Suppressor macrophage treated with lipopolysaccharide for 4 hours (primary cell): ENCODE measurements at places on chromosomes 5 and 9.

DNA sequence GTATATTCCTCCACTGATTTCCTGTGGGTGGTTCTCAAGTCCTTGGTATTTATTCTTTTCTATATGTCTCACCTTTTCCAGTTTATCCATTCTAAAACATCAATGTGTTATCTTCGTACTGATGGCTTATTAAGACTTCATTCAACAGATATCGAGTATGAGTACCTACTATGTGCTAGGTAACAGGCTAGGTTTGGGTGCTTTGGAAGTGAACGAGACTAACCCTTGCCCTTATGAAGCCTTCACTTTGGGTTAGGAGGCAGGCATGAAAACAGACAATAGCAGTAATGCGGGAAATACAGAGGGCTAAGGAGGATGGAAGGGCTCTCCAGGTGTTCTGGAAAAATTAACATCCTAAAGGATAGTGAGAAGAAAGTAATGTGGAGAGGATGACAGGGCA, 53.4 kb downstream of the AQP7 start:
- no peak for DNase-seq

GRCh38 chr5:170614720-170615119, 110.9 kb downstream of the KCNIP1 start:
- DNase-seq, result no peak

GRCh38 chr9:8366161-8366926, 566.8 kb upstream of the DMAC1 start:
- peak; percentile 36 for DNase-seq

- DNase-seq, result no peak
Observed at GRCh38 chr9:91137391-91137790, 224.3 kb downstream of the AUH start.

GRCh38 chr9:110224583-110224982, 16.6 kb upstream of the C9orf152 start:
- DNase-seq, result no peak

GRCh38 chr9:92659601-92660000, 10.3 kb downstream of the IPPK start:
- DNase-seq, result no peak

DNA sequence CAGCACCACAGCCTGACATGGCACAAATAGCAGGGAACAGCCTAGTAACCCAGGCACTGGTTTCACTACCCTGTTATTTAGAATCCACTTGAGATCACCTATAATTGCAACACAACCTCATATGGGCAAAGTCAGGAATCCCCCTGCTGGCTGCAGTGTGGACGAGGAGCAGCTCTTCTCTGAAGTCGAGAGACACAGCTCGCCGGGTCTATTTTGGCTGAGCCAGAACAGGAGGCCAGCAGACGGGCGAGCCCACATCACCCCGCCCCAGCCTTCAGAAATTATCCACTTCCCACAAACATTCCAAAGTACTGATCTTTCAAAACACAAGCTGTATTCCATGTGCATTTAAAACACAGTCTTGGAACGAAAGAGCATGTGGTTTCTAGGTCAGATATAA, 179.0 kb downstream of the ROR2 start:
- DNase-seq, result peak; percentile 46

GRCh38 chr5:178371362-178372111, 138.9 kb upstream of the PHYKPL start:
- no peak for DNase-seq

DNA sequence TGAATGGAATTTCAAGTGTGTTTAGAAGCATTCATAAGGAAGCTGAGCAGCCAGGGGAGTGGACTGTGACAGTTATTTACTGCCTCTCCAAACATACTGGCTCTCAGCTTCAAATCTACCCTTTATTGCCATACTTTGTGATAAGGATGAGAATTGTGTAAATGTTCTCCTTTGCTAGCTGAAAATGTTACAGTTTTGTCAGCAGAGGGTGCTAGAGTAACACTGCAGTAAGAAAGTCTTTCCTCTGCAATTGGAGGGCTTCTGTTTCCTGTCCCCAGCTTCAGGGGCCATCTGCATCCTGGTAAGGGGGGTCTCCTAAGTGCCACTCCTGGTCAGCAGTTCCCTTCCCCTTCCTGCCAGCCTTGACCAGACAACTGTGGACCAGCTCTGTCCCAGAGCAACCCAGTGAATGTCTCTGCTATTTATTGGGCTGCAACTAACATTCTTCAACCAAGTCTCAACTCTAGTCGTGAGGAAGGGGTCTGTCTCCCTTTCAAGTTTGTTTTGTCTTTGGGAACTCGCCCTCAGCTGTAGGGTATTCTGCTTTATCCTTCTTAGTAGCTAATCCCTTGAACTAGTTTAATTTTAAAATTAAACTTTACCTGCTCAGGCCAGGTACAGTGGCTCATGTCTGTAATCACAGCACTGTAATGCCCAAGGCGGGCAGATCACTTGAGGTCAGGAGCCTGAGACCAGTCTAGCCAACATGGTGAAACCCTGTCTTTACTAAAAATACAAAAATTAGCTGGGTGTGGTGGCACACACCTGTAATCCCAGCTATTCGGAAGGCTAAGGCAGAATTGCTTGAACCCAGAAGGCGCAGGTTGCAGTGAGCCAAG, 45.3 kb downstream of the RAPGEF6 start:
- peak; percentile 48 for DNase-seq

- no peak for DNase-seq
Observed at GRCh38 chr5:633501-633955, 21.4 kb downstream of the CEP72 start.

- no peak for DNase-seq
Observed at GRCh38 chr5:13944560-13945199, at the start of gene DNAH5. DNAH5 (minus strand) TSS chr5:13944688; CDS start chr5:13944438, 250 bp downstream.

DNA sequence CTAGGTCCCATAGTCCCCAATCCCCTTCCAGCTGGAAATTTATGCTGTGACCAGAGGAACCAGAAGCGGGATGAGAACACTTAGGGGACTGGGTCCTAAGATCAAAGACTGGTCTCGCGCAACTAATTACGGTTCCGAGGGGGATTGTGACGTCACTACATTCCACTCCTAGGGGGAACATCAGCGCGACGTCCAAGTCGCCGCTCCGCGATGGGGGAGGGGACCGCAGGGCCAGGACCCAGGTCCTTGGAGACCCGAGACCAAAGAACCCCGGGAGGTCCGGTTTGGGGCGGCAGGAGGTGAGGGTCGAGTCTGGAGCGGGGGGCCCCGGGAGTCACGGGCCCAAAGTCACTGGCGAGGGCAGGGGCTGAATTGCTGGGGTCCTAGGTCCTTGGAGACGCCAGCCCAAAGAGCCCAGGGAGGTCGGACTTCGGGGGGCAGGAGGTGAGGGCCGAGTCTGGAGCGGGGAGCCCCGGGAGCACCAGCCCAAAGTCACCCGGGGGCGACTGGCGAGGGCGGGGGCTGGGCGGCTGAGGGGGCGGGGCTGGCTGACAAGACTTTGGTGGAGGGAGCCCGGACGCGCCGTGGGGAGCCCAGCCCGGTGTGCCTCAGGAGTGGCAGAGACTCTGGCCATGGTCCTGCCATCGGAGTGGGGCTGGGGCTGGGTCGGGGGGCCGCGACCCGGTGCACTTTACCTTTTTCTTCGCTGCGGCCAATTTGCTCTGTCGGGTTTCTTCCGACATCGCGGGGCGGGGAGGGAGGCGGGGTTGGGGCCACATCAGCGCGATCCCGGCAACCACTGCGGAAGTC, at the start of gene GOLGA2:
TSS of gene GOLGA2 (minus strand) at position 810 of the 810 bp plus-strand sequence. CDS start at position 779, 31 bp downstream.
- peak; percentile 20 for DNase-seq

GRCh38 chr9:84857211-84857610, 187.7 kb downstream of the NTRK2 start:
- no peak for DNase-seq

DNA sequence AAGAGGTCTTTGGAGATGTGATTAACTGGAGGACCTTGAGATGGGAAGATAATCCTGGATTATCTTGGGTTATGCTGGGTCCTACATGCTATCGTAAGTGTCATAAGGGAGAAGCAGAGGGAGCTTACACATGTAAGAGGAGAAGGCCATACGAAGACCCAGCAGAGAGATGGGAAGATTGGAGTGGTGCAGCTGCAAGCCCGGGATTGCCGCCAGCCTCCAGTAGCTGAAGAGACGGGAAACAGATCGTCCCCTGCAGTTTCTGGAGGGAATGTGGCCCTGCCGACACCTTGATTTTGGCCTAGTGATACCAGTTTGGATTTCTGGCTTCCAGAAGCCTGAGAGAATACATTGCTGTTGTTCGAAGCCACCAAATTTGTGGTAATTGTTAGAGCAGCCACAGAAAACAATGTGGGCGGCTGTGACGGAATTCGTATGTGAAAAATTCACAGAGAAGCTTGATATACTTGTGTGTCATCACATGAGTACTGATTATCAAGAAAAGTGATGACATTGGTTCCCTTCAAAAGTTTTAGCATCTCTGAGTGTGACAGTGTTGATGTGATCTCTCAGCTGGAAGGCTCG, 86.9 kb downstream of the CYFIP2 start:
- no peak for DNase-seq

DNA sequence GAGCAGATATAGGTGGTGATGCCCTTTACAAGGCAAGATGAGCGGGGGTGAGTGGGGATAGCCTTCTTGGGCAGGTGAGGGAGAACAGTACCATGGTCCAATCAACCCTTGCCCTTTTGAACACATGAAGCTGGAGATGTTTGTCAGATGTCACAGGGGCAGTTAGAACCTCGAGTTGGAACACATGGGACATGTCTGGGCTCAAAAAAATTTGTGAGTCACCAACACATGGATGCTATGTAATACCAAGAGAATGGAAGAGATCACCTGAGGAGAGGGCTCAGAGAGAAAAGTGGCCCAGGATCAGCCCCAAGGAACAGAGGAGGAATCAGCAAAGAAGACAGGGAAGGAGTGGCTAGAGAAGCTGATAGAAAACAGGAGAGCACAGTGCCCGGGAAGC, 4.7 kb downstream of the PHYKPL start:
- no peak for DNase-seq

GRCh38 chr5:53368966-53369605, 111.3 kb upstream of the FST start:
- no peak for DNase-seq

DNA sequence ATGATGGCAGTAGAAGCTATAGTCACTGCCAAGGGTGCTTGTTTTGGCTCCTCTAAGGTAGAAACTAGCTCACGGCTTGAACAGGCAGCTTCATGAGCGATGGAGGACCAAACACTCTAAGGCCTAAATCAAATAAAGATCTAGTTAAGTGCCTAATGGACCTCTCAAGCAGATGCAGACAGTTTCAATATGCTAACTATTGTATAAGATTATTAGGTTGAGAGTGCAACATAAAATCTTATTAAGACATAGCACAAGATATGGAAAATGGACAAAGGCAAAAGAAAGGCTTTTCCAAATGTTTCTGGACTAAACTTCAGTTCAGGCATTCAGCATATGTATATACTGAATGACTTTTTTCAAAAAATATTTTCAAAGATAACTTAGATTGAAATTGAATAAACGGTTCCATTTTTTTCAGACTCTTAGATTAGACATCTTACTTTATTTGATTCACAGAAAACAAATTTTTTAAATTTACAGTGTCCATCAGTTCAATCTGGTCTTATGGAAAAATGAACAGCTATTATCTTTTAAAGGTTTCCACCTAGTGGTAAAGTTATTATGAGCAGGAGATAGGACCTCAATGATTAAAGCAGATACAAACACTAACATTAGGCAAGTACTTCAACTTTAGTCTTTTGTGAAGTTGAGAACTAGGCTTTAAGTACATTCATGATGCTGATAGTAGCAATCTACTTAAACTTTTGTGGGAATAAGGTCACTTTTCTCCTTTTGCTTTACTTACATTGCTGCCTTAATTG, 1167.7 kb downstream of the MAT2B start:
- peak; percentile 16 for DNase-seq

DNA sequence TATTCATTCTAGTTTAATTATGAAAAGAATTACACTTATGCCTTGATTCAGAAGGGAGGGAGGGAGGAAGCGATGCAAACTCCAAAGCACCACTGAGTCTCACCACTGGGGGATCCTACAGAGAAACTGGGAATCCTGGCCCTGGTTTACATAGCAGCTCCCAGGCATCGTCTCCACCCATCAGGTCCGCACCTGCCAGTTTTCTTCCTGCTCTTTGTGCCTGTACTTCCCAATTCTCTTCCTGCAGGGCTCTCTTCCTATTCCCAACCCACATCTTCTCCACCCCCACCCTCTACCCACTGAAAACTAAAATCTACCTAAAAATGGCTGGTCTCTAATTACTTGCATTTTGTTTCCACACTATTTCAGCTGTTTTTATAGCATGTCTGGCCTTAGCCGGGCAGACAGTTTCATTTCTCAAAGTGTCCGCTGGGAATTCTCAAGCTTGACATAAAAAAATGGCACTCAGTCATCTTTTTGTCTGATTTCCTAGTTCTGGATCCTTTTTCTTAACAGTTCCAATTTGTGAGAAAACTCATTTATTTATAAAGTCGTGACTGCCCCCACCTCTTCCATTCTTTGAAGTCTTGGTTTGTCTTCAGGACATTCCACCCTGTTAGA, 1.6 kb upstream of the TNIP1 start:
- DNase-seq, result peak; percentile 63

DNA sequence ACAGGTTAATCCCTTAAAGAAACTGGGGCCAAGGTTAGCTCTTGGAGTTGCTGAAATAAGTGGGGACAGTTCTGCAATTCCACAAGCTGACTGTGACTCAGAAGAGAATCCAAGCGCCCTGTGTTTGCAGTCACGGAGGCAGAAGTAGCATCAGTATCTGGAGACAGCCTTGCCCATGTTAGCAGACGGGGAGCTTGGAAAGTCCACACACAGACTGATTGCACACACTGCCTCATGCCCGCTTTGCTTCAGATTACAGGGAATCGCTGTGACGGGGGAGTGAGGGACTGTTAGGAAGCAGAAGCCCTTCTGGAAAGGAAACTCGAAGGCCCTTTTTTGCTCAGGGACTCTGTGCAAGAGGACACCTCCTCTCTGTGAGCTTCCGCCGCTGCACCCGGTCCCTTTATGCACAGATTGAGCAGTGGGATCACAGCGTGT, 30.9 kb upstream of the PPP1R26 start:
- DNase-seq, result no peak

- no peak for DNase-seq
Observed at GRCh38 chr9:33403941-33404787, 1.8 kb upstream of the AQP7 start.

DNA sequence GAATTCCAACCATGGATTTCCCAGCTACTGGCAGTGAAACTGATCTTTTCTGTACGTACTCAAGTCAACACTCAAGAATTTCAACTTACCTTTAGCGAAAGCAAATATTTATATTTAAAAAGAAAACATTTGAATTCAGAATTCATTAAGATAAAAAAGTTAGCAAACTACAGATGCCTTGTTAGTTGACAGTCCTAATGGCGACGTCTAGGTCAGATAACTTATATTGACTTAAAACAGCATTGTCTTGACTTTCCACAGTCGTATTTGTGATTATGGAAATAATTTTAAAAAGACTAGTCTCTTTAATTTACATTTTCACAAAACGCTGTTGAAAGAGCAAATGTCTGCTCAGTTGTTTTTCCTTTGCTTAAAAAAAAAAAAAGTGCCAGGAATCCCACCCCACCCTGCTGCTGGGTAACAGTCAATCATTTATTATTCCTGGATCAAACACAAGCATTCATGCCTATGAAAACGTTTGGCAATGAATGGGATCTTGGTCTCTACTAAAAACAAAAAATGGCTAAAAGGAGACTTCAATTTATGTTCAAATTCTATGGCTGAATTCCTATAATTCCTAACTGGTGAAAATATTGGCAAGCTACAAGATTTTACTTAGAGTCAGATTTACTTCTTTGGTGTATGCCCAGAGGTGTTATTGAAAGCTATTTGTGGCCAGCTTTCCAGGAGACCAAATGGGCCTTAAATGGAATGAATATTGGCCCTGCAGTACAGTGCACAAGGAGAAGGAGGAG, 22.0 kb downstream of the OR2S2 start:
- DNase-seq, result no peak

- no peak for DNase-seq
Observed at GRCh38 chr5:124596595-124597421, 149.6 kb downstream of the ZNF608 start.
